Left lung (tissue), 14 donors: ENCODE measurements at places on chromosomes 13 and 19. TPM values are rescaled to one million over a fixed set of nuclear protein-coding genes. Genes with fewer than 3 reads are reported as not detected.

MUC16 gene
- 0.03 TPM for total RNA-seq

- H3K27me3 ChIP-seq: no peaks in the 10 kb centered on the region
- no peak overlapping the region for H3K27ac ChIP-seq
- H3K4me1 ChIP-seq: peaks cover 5% of the 10 kb centered on the region
These were observed 13.9 kb downstream of the APLP1 start for GRCh38 chr19:35882114-35882832.

- peaks cover 13% of the 10 kb centered on the region for H3K36me3 ChIP-seq
- H3K4me1 ChIP-seq: peaks cover 22% of the 10 kb centered on the region
- peak overlapping the region; percentile 81 for H3K27ac ChIP-seq
- H3K27me3 ChIP-seq: no peaks in the 10 kb centered on the region
- H3K4me3 ChIP-seq: no peak overlapping the region
These were observed 22.9 kb downstream of the RAB20 start for GRCh38 chr13:110538632-110539031.

- no peaks in the 10 kb centered on the region for H3K27me3 ChIP-seq
- no peaks in the 10 kb centered on the region for H3K4me1 ChIP-seq
- H3K36me3 ChIP-seq: no peaks in the 10 kb centered on the region
- DNase-seq: no peak
- H3K4me3 ChIP-seq: no peak overlapping the region
These were observed 68.9 kb downstream of the DCLK1 start for GRCh38 chr13:36062249-36062648.

DNA sequence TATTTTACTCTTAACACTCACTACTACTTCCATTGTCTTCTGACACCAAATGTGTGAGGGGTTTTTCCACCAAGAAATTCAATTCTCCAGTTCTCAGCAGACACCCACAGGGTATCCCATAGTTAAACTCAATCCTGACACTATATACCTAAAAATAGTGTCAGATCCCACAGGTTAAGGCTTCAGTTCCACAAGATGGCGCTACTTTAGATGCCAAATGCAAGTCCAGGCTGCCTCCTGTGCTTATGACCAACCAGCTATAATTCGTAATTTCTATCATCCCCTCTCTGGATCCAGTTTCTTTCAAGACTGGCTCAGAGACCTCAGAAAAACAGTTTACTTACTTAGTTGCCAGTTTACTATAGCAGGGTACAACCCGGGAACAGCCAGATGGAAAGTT is 1146.2 kb upstream of the SPRY2 start:
- H3K27ac ChIP-seq: no peak overlapping the region
- no peaks in the 10 kb centered on the region for H3K4me1 ChIP-seq
- H3K36me3 ChIP-seq: no peaks in the 10 kb centered on the region

GRCh38 chr19:45250216-45250831 is 747 bp upstream of the MARK4 start:
- no peaks in the 10 kb centered on the region for H3K27me3 ChIP-seq
- H3K4me3 ChIP-seq: peak overlapping the region; percentile 64
- H3K27ac ChIP-seq: no peak overlapping the region
- H3K36me3 ChIP-seq: no peaks in the 10 kb centered on the region
- no peak for DNase-seq

- no peak for DNase-seq
- peaks cover 54% of the 10 kb centered on the region for H3K4me1 ChIP-seq
- H3K4me3 ChIP-seq: no peak overlapping the region
- no peaks in the 10 kb centered on the region for H3K27me3 ChIP-seq
- H3K27ac ChIP-seq: no peak overlapping the region
- no peaks in the 10 kb centered on the region for H3K36me3 ChIP-seq
These were observed 20.9 kb downstream of the MLLT1 start for GRCh38 chr19:6258812-6259311.

DNA sequence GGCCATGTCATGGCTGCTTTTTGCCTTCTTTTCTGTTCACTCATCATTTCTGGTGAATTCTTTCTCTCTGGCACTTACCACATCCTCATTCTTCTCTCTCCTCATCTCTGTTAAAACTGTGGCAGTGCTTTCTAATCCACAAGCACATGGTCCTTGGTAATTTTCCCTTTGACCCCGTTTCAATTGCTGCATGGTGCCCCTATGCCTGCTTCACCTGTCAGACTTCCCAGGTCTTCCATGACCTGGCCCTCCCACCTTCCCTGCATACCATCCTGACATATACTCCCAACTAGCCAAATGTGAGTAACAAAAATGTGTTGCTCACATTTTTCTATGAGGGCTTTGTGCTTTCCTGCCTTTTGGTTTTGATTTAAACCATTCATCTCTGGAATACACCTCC is 286.5 kb downstream of the MTUS2 start:
- no peaks in the 10 kb centered on the region for H3K4me1 ChIP-seq
- no peaks in the 10 kb centered on the region for H3K27me3 ChIP-seq
- no peak overlapping the region for H3K27ac ChIP-seq
- no peaks in the 10 kb centered on the region for H3K36me3 ChIP-seq

MLLT1 gene
- total RNA-seq: 71.3 TPM

COX7A1 gene
- total RNA-seq: 47.1 TPM

- peak overlapping the region; percentile 88 for H3K27ac ChIP-seq
- H3K4me1 ChIP-seq: peaks cover 26% of the 10 kb centered on the region
- H3K36me3 ChIP-seq: no peaks in the 10 kb centered on the region
- H3K27me3 ChIP-seq: no peaks in the 10 kb centered on the region
- DNase-seq: no peak
These were observed 25.5 kb downstream of the ELL start for GRCh38 chr19:18496167-18496979.

DNA sequence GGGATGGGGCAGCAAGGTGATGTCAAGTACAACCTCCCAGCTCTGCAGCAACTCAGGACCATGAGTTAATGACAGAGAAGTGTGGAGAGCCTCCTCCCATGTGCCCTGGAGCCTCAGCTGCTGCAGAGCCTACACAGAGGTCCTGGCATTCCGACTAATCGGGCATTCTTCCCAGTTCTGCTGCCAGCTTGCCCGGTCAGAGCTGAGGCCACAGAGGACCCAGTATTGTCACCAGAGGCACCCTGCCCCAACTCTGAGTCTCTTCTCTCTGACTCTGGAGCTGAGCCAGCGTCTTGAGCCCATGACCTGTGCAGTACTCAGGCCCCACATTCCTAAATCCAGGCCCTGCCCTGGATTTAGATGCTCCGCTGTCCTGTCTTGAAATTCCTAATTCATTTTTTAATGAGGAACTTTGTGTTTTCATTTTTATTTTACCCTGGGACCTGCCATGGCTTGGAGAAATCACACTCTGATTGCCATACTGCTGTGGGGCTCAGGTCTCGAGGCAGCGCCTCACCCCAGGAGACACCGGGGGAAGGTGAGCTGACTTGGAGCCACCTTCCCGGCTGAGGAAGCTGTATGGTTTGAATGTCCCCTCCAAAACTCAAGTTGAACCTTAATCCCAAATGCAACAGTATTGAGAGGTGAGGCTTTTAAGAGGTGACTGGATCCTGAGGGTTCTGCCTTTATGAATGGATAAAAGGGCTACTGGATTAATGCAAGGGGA is 144.9 kb upstream of the ZNF507 start:
- H3K27me3 ChIP-seq: no peaks in the 10 kb centered on the region
- no peak overlapping the region for H3K4me3 ChIP-seq
- no peaks in the 10 kb centered on the region for H3K4me1 ChIP-seq
- no peak overlapping the region for H3K27ac ChIP-seq

- no peak overlapping the region for H3K27ac ChIP-seq
- no peaks in the 10 kb centered on the region for H3K4me1 ChIP-seq
- no peaks in the 10 kb centered on the region for H3K36me3 ChIP-seq
- DNase-seq: no peak
- H3K4me3 ChIP-seq: no peak overlapping the region
These were observed 45.8 kb downstream of the MIPEP start for GRCh38 chr13:23843436-23843835.

LSM7 gene
- total RNA-seq: 59.3 TPM

GRCh38 chr13:100436099-100436498 is 152.5 kb downstream of the GGACT start:
- peaks cover 3% of the 10 kb centered on the region for H3K4me1 ChIP-seq
- DNase-seq: no peak
- H3K4me3 ChIP-seq: no peak overlapping the region
- H3K27me3 ChIP-seq: no peaks in the 10 kb centered on the region
- no peak overlapping the region for H3K27ac ChIP-seq

LILRB1 gene
- total RNA-seq: 47.3 TPM

GRCh38 chr13:20258208-20258962 is 26.3 kb upstream of the GJB6 start:
- no peaks in the 10 kb centered on the region for H3K27me3 ChIP-seq
- H3K27ac ChIP-seq: no peak overlapping the region
- no peaks in the 10 kb centered on the region for H3K36me3 ChIP-seq
- no peaks in the 10 kb centered on the region for H3K4me1 ChIP-seq
- no peak for DNase-seq
- H3K4me3 ChIP-seq: no peak overlapping the region

GRCh38 chr13:45063261-45063860 is 56.9 kb upstream of the GTF2F2 start:
- no peak overlapping the region for H3K27ac ChIP-seq
- H3K27me3 ChIP-seq: no peaks in the 10 kb centered on the region
- no peaks in the 10 kb centered on the region for H3K4me1 ChIP-seq
- H3K36me3 ChIP-seq: no peaks in the 10 kb centered on the region
- DNase-seq: no peak
- H3K4me3 ChIP-seq: no peak overlapping the region

DNA sequence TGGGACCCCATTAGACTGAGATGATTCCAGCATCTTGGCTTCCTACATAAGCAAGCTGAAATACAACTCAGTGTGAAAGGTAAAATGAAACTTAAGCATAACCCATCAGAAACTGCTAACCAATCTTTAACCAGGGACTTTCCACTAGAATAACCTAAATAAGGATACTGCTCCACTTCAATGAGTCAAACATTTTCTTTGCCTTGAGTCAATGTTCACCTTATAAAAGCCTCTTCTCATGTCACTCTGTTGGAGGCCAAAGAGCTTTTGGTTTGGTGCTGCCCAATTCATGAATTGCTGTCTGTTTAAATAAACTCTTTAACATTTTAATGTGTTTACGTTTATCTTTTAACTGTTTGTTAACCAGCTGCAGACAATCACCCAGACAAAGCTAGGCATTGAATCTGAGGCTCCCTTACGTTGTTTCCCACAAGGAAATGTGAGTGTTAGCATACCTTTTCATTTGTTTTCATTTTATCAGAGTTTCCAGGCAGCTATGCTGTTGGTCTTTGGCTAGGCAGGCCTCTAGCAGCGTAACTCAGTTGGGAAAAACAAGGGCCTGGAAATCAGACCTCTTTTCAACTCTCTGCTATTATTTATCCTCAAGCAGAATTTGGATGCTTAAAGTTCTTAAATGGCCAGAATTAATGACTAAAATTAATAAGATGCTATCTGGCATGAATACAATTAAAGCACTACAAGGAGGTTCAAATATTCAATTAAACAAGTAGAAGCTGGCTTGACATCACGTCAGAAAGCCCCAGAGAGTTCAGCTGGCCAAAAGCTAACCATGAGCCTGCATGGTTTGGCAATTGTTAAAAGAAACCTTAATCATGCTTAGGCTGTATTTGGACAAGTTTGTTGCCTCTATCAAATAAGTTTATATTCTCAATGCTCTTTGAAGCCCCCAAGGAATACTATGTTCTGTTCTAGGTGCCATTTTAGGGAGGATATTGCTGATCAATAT is 200.2 kb downstream of the DCLK1 start:
- no peak overlapping the region for H3K27ac ChIP-seq
- DNase-seq: no peak
- H3K4me1 ChIP-seq: no peaks in the 10 kb centered on the region
- no peaks in the 10 kb centered on the region for H3K36me3 ChIP-seq

GRCh38 chr13:59488436-59488835 is 675.3 kb downstream of the DIAPH3 start:
- no peak overlapping the region for H3K4me3 ChIP-seq
- H3K4me1 ChIP-seq: no peaks in the 10 kb centered on the region
- H3K27me3 ChIP-seq: no peaks in the 10 kb centered on the region
- no peak overlapping the region for H3K27ac ChIP-seq
- DNase-seq: no peak

- no peak overlapping the region for H3K4me3 ChIP-seq
- peaks cover 9% of the 10 kb centered on the region for H3K4me1 ChIP-seq
- no peak for DNase-seq
- peaks cover 57% of the 10 kb centered on the region for H3K36me3 ChIP-seq
- H3K27me3 ChIP-seq: no peaks in the 10 kb centered on the region
These were observed 3.5 kb downstream of the ZNF738 start for GRCh38 chr19:21362291-21362690.

GRCh38 chr19:31574251-31574973 is 225.2 kb upstream of the TSHZ3 start:
- no peak overlapping the region for H3K27ac ChIP-seq
- H3K27me3 ChIP-seq: peaks cover 13% of the 10 kb centered on the region
- DNase-seq: no peak
- H3K4me3 ChIP-seq: no peak overlapping the region
- no peaks in the 10 kb centered on the region for H3K4me1 ChIP-seq
- no peaks in the 10 kb centered on the region for H3K36me3 ChIP-seq

- H3K27me3 ChIP-seq: no peaks in the 10 kb centered on the region
- peaks cover 15% of the 10 kb centered on the region for H3K36me3 ChIP-seq
- no peak overlapping the region for H3K4me3 ChIP-seq
- no peak for DNase-seq
- H3K27ac ChIP-seq: no peak overlapping the region
These were observed 26.3 kb downstream of the CNFN start for GRCh38 chr19:42363614-42364346.

GRCh38 chr19:13138916-13139198 is 11.3 kb downstream of the STX10 start:
- no peak overlapping the region for H3K4me3 ChIP-seq
- no peaks in the 10 kb centered on the region for H3K27me3 ChIP-seq
- peaks cover 63% of the 10 kb centered on the region for H3K36me3 ChIP-seq
- peak overlapping the region; percentile 41 for H3K27ac ChIP-seq
- H3K4me1 ChIP-seq: peaks cover 33% of the 10 kb centered on the region

GGACT gene
- total RNA-seq: 6.3 TPM

DNA sequence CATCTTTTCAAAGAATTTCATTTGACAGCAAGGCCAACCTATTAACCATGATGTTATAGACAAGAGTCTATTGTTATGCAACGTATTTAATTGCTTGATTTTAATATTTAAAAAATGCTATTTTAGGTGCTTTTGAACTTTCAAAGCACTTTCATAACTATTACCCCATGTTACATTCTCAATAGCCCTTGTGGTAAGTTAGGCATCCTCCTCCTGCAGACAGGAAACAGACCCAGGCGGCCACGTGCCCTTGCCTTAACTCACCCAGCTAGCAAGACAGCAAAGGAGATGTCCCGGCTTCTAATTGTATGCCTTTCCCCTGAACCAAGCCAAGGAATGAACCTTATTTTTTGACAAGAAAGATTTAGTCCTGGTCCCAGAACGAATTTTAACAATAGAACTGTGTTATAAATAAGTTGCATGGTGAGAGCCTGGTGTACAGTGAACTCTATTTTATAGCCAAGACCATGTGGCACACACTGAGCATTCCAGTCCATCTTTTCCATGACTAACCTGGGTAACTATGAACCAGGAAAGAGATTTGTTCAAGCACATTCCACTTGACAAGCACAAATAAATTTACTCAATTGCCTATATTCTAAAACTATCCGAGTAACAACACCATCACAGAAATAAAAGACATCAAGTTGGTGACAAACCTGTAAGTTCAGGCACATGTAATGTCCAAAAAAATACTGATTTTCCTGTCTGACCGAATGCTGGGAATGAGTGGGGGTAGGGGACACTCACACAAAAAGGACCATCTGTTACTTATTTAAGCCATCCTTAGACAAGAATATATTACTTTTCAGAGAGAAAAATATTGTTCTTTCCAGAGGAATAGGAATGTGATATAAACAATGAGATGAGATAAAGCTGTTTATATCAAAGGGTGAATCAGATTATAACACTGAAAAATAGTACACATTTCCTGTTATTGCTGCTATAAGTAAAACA is 163.0 kb downstream of the EFNB2 start:
- no peaks in the 10 kb centered on the region for H3K27me3 ChIP-seq
- H3K4me1 ChIP-seq: peaks cover 6% of the 10 kb centered on the region
- DNase-seq: no peak
- H3K4me3 ChIP-seq: no peak overlapping the region
- H3K27ac ChIP-seq: no peak overlapping the region
